Astrocyte (in vitro differentiated cells and primary cell): ENCODE measurements at places on chromosomes 3 and 15. TPM values are rescaled to one million over a fixed set of nuclear protein-coding genes. Genes with fewer than 3 reads are reported as not detected.

- DNase-seq = peak; percentile 98
These were observed 175.7 kb downstream of the KLHL25 start for GRCh38 chr15:85618956-85619491.

GRCh38 chr15:82231842-82232241 is 30.7 kb downstream of the EFL1 start:
- no peak for DNase-seq

DNA sequence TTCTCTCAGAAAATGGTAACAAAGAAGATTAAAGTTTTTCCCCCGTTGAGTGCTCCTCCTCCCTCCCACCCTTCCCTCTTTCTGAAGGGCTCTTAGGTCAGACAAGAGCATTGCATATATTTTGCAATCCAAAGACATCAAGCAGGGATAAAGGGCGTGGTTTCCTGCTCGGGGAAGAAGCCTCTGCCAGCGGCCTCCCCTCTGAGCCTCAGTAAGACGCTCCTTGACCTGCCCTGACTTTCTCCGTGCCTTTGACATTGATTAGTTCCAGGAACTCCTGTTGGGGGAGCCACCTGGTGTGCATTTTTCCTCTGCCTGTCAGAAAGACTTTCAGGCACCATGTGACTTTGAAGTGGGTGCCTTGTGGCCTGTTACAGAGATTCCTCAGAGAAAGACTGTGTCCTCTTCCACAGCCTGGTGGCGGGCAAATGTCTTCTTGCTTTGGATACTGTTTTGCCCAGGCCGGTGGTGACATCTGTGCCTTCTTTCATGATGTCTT is 87.2 kb upstream of the TBL1XR1 start:
- DNase-seq = peak; percentile 25

DNA sequence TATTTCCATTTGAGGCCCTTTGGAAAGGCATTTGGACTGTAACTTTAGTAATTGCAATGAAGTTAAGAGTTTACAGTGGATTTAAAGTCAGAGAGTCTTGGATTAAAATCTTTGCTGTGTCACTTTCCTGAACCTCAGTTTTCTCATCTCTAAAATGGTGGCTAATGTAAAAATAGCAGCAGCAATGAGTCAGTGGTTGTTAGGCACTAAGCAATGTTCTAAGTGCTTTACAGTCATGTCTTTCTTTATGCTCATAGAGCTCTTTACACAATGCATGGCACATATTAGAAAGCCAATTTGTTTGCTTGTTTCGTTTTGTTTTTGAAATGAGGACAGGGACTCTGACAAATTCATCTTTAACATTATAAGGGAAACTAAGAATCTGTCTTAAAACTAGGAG is 222.7 kb upstream of the DNAJC19 start:
- no peak for DNase-seq

PARP15 gene
- 0.09 and 0.22 TPM in 2 replicates for total RNA-seq

GRCh38 chr3:30011237-30011803 is 595.1 kb upstream of the TGFBR2 start:
- DNase-seq = no peak

SCG3 gene
- total RNA-seq = 1.8 and 2.7 TPM in 2 replicates

DNA sequence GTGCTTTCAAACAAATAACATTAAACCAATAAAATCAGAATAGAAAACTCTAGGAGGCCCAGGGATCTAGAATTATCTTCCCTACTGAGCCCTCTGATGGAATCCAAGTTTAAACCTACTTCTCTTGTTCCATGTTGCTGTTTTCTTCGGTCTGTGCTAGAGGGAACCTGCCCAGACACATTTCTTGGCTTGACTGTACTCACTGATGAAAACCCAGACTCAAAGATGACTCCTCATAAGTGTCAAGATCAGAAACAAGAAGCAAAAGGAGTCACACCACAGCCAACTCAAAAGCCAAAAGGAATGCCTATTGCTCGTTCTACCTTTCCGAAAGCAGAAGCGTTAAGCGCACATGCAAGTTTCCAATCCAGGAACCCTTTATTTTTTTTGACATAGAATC is 31.6 kb downstream of the SCAP start:
- DNase-seq = peak; percentile 10

GRCh38 chr3:108394016-108394415 is 97.7 kb downstream of the HHLA2 start:
- DNase-seq = no peak

GRCh38 chr15:66775127-66776105 is 73.4 kb downstream of the SMAD6 start:
- DNase-seq = no peak

GOLGA8N gene
- total RNA-seq = 3.0 and 5.0 TPM in 2 replicates

- no peak for DNase-seq
These were observed 60.9 kb downstream of the UMPS start for GRCh38 chr3:124791142-124791541.

DNA sequence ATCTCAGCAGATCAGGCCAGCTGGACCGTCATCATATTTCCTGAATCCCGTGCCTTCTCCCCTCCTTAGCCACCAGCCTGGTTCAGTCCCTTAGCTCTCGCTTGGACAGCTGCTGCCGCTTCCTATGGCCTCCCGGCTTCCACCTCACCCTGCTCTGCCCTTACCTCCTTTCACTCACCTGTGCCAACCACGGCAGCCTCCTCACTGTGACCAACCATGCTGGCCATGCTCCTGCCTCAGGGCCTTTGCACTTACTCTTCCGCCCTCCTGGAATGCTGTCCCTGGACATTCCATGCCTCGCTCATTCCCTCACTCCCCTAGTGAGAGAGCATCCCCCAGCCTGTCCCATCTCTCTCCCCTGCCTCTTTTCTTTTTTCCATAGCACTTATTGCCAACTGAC is 19.2 kb downstream of the GRIP2 start:
- no peak for DNase-seq

DNA sequence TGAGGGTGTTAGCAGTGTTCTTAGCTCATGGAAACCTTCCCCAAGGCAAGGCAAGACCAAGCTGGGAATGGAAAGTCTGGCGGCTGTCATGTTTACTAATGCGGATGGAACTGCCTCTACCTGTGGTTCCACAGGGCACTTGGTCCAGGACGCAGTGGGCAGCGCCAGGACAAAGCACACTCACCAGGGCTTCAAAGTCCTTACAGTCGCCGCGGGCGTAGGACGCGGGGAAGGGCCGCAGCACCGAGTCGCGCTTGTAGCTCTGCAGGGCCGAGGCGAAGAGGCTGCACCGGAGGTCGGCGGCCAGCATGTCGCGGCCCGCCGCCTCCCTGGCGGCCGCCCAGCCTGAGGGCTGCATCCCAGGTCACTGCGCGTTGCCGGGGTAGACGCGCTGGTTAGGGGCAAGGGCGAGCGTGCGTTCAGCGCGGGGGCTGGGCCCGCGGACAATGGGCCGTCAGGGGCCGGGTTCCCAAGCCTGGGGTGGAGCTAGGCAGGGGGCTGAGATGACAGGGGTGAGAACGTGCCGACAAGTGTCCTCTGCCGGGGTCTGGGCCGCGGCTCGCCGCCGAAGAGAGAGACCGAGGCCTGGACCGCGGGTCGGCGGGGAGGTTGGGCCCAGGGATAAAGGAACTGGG is 497 bp downstream of the PARP16 start:
- peak; percentile 18 for DNase-seq

DNA sequence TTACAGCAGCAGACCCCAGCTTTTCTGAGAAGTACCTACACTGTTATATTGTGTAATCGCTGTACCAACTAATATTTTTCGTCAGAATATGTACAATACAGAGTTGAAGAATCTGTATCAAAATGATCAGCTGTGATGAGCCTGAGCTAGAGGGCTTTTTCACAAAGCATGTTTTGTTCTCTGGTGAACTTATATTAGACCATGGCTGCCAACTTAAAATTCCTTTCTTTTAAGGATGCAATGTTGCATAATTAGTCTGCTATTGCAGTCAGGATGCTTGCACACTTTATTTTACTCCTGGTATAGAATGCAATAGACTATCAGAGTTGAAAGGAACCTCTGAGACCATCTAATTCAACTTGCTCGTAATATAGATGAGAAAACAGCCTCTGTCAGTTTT is 127.8 kb downstream of the RBMS3 start:
- peak; percentile 32 for DNase-seq

DNA sequence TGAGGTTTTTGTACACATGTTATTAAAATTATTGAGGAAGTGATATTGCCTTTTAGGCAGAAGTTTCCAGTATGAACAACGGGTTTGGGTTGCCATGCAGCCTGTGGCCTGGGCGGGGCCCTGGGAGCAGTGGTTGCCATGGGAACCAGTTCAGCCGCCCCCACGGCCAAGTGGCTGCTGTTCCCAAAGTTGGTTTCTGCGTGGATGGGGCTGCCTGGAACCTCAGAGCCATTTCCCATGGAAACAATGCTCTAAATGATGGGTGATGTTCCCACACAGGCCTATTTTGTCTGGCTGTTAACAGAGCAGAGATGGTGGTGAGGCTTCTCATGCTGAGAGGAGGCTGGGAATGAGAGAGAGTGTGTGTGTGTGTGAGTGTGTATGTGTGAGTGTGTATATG is 19.5 kb downstream of the MRAS start:
- peak; percentile 29 for DNase-seq

GRCh38 chr3:163043074-163043473 is 1546.5 kb downstream of the OTOL1 start:
- no peak for DNase-seq

DNA sequence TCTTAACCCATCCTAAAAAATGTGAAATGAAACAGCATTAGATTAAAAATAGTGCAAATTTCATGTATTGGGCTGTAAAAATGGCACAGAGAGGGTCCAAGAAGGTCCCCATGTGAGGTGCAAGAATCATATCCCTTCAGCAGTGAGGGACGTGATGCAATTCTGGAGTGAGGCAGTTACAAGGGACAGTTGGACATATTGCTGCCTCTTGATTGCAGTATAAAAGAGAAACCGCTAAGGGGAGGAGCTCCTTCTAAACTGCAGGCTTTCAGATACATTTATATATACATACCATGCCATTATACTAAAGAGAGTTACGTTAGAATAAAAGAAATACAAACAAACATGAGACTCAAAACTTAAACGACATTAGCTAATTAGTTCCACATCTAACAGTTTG is 304.2 kb upstream of the CTNNB1 start:
- no peak for DNase-seq

DNA sequence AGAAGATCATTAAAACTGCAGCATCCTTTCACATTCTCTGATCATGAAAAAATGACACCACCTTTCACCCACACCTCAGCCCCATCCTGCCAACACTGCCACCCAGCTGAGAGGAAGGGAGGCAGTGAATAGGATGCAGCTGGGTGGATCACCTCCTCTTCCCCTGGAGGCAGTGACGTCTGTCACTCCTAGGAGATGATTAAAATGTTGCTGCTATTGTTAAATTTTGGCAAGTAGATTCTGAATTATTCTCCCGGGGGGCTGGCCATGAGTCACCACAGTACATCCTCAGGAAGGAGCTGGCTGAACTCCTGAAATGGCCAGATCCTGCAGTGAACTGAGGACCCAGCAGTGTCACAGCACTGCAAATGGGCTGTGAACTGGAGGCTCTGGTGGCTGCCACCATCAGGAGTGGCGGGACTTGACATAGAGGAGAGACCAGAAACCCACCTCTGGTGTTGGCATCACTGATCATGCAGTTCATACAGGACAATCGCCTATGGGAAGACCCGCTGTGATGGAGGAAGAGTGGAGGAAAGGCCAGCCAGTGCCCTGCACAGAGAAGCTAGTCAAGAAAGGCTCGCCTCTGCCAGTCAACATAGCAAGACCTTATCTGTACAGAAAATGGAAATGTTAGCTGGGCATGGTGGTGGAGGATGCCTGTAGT is 199.1 kb downstream of the FAM43A start:
- DNase-seq = no peak

- no peak for DNase-seq
These were observed 1015.5 kb upstream of the CFAP20DC start for GRCh38 chr3:60065227-60065868.

CFAP100 gene
- total RNA-seq = not detected in 2 replicates

GXYLT2 gene
- total RNA-seq = 62.6 and 92.0 TPM in 2 replicates

DNA sequence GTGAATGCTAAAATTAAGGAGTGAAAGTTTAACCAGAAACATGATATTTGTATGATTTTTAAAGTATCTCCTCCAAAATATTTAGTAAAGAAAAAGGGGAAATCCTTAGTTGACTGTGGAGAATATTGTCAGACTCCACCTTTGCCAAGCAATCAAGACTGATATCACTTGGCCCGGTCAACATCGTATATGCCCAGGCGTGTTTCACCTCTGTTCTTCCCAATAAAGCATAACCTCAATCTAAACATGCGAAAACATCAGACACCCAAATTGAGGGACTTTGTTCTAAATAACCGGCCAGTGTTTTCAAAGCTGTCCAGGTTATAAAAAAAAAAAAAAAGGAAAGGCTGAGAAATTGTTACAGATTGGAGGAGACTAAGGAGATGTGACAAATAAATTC is 54.2 kb upstream of the PPP4R2 start:
- no peak for DNase-seq

- DNase-seq = no peak
These were observed 2.5 kb upstream of the IRAK2 start for GRCh38 chr3:10162185-10162584.

IRAK2 gene
- total RNA-seq = 2.0 and 2.1 TPM in 2 replicates

GRCh38 chr15:43104426-43104825 is 1.4 kb downstream of the UBR1 start:
- peak; percentile 17 for DNase-seq

GRCh38 chr3:168455814-168456213 is 360.1 kb upstream of the GOLIM4 start:
- DNase-seq = no peak

- no peak for DNase-seq
These were observed 13.8 kb upstream of the CAMP start for GRCh38 chr3:48209445-48209844.

GRCh38 chr3:144362126-144362525 is 390.5 kb downstream of the DIPK2A start:
- peak; percentile 17 for DNase-seq

CTDSPL2 gene
- 39.8 and 40.4 TPM in 2 replicates for total RNA-seq

CFAP20DC gene
- 0.57 and 0.89 TPM in 2 replicates for total RNA-seq

DNA sequence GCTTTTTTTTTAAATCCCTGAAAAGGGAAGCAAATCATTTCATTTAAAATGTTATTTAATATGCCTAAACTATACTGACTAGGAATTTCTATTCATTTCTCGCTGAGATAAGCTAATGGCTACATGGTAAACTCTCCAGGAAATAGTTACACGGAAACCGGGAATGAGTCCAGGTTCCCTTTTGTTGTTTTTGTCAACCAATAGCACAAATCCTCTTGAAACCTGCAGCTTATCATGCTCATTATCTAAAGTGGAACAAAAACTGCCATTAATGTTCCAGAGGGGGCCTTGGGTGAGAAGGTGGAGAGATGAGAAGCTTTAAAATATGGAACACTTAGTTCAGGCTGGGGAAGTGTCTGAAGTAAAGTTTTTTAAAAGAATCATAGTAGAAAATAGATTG is 113.5 kb upstream of the ALCAM start:
- DNase-seq = peak; percentile 47

GRCh38 chr15:70374096-70374495 is 276.4 kb upstream of the TLE3 start:
- DNase-seq = no peak

DNA sequence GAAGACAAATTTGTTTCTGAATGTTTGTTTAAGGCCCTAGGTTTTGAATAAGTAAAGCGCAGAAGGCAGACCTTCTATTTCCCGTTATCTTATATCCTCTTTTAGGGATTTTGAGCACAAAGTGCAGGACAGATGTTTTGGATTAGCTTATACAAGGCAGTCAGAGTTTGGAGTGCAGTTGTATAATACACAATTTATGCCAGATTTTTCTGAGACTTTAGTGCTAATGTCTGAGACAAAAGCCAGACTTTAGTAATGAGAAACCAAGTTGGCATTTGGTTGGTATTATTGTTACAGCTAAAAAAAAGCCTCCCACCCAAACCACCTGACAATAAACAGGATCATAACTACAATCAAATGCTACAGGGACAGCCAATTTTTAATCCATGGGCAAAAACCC is 309.9 kb upstream of the SATB1 start:
- no peak for DNase-seq

GRCh38 chr3:81793410-81793809 is 32.0 kb upstream of the GBE1 start:
- no peak for DNase-seq
